ENCODE measurements at places on chromosomes 16 and 17. TPM values are rescaled to one million over a fixed set of nuclear protein-coding genes. Genes with fewer than 3 reads are reported as not detected.

DNA sequence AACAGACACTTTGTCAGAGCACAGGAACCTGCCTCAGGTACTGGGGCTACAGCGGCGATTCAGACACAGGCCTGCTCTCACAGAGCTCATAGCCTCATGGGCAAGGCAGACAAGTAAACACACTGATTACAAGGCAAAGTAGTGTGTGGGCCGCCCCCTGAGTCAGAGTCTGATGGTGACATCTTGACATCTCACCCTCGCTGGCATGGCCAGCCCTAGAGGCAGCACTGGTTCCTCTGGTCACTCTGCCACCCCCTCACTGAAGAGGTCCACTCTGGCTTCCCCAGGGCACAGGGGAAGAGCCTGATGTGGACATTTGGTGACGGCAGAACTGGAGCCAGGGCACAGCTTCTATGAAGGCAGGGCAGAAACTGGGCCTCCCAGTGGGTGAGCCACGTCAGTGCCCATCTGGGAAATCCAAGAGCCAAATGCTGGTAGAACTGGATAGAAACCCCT lies 32.9 kb upstream of the TOB1 start:
- DNase-seq, result no peak

DNA sequence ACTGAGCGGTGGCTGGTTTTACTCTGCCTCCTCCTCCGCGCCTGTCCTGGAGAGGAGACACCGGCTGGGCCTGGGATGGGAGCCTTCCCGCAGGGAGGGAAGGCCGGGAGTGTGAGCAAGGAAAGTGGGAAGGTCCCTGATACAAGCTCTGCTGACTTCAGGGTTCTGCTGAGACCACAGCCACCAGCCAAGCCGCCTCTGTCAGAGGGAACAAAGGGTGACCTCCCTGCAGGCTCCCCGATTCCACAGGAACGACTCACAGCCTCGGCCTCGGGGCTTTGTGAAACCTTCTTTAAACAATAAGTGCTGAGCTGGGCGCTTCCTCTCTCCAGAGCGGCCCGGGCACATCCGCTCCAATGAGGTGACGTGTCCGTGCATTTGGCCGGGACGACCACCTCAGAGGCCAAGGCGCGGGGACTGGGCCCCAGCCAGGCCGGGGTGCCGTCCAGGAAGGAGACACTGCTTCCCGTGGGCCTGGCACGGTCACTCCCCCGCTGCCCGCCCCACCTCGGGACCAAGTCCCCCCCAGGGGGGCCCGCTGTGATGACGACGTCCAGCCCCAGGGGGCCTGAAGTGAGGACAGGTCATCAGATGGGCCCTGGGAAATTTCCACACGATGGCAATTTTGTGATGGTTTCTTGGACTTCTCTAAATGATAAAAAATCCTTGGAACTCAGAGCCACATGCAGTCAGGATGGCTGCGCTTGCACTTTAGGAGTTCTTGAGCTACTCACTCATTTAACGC lies 11.8 kb upstream of the CIBAR2 start:
- peak; percentile 94 for DNase-seq

GRCh38 chr17:40320756-40321523 lies 12.0 kb downstream of the RARA start:
- peak; percentile 91 for DNase-seq

DNA sequence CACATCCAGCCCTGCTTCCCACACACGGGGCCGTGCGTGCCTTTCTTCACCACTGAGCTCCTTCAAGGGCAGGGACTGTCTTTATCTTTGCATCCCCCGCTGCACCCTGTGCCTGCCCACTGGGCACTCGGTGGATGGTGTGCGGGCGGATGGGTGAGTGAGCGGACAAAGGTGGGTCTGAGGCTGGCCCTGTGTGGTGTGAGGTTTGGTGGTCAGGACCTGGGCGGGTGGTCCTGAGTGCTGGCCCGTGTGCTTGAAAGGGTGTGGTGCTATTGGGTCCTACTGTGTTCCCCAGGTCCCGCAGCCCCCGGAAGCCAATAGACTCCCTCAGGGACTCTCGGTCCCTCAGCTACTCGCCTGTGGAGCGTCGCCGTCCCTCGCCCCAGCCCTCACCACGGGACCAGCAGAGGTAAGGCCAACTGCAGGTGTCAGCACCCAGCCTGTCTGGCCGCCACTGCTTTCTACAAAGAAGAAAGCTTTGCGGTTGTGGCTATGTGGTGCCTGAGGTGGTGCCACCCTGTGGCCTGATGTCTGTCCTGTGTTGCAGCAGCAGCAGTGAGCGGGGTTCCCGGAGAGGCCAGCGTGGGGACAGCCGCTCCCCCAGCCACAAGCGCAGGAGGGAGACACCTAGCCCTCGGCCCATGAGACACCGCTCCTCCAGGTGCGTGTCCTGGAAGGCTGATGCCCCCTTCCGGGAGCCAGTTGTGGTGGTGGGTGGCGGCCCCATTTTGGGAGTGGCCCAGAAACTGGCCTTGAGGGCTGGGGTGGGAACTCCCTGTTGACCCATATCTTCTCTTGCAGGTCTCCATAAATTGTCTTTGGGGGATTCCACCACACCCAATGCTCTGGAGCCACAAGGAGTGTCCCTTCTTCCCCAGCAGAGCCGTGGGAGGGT lies 6.8 kb downstream of the ELOB start:
- DNase-seq, result no peak

DNA sequence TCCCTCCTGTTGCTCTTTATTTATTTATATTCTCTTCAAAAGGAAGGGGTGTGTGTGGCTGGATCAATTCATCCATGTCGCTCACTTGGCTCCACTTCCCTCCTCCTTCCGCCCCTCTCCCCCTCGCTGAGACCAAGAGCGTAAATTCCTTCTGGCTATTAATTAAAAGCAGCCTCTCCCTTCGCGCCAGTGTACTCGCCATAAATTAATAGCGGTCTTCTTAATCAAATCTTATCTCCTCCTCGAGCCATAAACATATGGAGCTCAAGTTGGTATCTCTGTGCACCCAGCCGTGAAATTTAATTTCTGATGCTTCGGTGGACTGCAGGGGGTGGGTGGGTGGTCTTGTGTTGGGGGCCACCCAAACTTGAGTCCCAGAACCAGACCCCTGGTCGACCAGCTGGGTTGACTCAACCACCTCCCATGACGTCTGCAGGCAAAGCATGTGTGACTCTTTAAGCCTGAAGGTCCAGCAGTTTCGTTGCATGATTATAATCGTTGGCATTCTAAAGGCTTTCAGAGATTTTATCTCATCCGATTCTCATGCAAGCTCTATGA lies 57.9 kb downstream of the SDK2 start:
- no peak for DNase-seq

- DNase-seq, result no peak
These were observed 47.1 kb downstream of the VAC14 start for GRCh38 chr16:70753694-70754325.

DNA sequence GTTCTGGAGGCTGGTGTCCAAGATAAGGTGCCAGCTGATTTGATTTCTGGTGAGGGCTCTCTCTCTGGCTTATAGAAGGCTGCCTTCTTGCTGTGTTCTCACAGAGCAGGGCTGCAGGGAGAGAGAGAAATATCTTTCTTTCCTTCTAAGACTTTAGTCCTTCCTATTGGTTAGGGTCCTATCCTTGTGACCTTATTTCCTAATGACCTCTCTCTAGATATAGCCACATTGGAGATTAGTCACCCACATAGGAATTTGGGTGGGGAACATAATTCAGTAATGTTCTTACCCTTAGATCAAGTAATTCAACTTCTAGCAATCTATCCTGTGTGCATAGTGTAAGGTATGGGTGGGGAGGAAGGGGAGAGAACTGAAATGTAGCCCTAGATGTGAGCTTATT lies 18.0 kb upstream of the ABCA5 start:
- DNase-seq, result no peak

DNA sequence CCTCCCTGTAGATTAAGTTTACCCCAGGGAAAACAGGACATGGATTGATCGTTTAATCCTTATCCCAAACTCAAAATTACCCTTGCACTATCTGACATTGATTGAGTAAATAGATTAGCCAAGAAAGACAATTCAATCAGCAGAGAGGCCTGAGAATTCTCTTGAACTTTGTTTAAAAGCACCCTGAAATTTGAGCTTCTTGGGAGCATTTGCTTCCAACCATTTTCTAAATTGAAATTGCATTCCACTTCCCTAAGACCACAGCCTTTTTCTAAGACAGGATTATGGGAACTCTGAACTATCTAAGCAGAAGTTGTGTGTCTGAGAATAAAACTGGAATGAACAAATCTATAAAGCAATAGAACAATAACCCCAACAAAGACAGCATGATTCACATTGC lies 76.6 kb upstream of the TNRC6A start:
- DNase-seq, result no peak

- no peak for DNase-seq
These were observed 48.4 kb downstream of the CENPV start for GRCh38 chr17:16304830-16305229.

DNA sequence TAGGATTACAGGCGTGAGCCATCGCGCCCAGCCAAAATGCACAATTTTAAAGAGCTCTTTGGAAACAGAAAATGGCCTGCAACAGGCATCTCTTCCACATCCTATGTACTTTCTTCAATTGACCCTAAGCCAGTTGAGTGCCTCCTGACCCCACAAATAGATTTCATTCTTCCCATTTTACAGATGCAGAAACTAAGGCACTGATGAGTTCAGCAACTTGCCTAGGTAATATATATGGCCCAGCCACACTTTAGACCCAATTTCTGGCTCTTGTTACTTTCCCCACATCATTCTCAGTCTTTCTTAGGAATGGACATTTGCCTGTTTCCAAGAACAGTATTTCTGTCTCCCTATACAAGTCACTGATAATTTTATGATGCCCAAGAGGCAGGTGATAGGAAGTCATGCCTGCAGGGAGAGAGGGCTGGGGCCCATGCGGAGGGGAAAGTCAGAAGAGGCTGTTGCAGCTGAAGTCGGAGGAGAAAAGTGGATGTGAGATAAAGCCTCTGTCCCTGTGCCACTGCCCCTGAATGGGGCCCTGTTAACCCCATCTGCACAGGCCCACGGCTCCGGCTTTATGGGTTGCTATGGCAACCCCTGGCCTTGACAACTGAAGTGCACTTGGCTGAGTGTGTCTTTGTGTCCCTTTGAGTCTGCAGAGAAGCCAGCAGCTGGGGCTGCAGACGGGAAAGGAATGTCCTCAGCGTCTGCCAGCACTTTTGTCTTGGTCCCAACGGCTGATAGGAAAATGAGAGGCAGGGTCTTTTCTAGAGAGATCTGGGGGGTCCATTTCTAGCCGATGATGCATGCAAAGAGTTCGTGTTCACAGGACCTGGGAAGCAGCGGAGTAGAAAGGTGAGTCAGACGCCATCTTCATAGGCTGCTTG lies 45.9 kb downstream of the ABAT start:
- no peak for DNase-seq

- DNase-seq, result peak; percentile 69
These were observed 36.2 kb downstream of the CDRT4 start for GRCh38 chr17:15431196-15431595.

GRCh38 chr17:16150251-16150856 lies 65.0 kb downstream of the NCOR1 start:
- no peak for DNase-seq

GRCh38 chr16:10971560-10971961 lies 27.2 kb downstream of the CLEC16A start:
- no peak for DNase-seq

DNA sequence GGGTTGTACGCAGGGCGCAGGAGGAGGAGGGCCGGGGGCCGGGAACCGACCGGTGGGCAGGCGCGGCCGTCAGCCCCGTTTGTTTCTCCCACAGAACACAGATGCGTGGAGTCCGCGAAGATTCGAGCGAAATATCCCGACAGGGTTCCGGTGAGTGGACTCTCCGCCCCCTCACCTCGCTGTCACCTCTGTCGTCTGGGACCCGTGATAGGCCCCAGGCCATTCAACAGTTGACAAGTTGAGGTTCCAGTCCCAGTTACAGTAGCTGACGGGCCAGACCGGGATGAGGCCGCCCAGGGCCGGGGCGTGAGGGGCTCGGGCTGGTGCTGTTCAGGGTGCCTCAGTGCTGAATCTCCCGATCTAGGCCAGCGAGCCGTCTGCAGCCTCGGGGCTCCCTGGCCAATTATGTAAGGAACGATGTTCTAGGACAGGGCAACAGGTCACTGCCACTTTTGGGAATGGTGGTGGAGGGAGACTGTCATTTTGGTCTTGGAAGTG lies 628 bp downstream of the GABARAPL2 start:
- DNase-seq, result no peak

- DNase-seq, result no peak
These were observed 64.2 kb downstream of the CREBBP start for GRCh38 chr16:3816326-3816725.

DNA sequence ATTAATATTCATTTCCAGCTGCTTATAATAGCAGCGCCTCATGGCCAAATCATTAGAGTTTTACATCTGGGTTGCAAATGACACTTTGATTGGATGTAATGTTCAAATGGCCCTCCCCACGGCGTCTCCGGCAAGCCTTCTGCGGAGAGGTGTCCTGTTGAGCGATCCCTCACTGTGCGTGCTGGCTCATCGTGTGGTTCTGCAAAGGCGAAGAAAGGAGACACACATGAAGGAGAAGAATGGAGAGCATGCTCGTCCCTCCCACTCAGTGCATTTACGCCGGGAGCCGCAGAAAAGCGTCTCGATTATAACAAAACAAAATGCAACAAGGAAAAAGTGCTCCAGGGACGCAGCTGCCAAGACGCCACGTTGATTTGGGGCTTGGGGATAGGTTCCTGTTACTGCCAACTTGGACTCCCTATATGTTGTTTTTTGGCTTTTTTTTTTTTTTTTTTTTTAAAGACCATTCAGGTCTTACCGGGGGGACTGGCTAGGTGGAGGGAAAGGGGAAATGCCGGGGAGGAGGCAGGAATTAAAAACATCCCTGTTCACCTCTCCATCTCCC lies 117.6 kb downstream of the C16orf78 start:
- DNase-seq, result no peak

DNA sequence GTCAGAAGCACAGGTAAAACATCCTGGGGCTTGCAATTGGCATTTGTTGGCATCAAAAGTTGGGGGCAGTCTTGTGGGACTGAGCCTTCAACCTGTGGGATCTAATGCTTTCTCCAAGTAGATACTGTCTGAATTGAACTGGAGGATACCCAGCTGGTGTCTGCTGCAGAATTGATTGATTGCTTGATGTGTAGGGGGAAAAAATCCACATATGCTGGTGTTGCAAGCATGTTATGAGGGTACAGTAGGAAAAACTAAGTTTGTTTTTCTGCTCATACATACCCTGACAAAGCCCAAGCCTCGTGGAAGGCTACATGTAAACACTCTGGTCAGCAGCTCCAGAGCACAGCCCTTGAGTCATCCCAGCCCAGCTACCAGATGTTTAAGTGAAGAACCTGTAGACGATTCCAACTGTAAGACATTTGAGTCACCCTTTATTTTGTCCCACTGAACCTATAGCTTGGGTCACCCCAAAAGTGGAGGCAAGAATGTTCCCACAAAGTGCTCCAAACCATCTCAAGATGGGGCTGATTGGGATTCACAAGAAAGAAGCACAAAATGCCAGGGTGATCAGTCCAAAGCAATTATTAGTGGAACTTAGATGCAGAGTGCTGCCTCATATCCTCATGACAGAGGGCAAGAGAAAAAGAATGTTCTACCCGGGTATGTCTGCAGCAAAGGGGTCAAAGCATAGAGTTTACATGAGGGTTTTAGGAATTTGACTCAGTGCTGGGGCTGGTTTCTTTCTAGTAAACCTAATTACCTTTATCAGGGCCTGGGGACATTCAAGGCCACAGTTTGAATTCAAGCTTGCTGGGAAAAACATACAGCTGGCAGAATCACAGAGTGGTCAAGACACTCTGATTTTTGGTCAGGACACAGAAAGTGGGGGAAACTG lies 9.6 kb upstream of the APPBP2 start:
- DNase-seq, result no peak

GRCh38 chr16:27437946-27438345 lies 36.0 kb downstream of the IL21R start:
- DNase-seq, result no peak

The ABCC12 gene
- total RNA-seq, result not detected

The TSR1 gene
- total RNA-seq, result 22.5 TPM

The KRTAP9-4 gene
- total RNA-seq, result not detected

The FKBP10 gene
- total RNA-seq, result 24.7 TPM

The HOXB4 gene
- 0.52 TPM for total RNA-seq

The LRRC37A gene
- total RNA-seq, result 0.33 TPM

The ALOXE3 gene
- total RNA-seq, result not detected
